Thyroid gland (tissue), 4 donors: ENCODE measurements at places on chromosomes 1 and 21.
A peak's percentile ranks its signal among the peaks of the same experiment; 100 is the strongest.

DNA sequence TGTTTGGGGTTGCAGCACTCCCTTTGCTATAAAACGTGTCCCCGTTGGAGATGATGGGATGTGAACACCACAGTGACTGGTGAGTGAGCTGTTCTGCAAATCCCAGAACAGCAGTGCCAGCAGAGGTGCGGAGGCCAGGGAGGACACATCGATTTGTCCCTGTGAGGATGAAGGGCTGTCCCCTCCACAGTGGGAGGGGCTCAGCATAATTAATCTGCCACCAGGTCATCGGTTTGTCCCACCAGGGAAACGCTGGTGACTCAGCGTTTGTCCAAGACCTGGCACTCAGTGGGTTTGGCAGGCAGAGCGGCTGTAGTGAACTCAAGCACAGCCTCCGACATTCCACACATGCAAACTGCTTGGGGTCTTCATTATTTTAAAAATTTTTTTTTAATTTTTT is 22.8 kb upstream of the PDE9A start:
- no peak overlapping the region for H3K4me3 ChIP-seq
- no peaks in the 10 kb centered on the region for H3K27me3 ChIP-seq
- H3K4me1 ChIP-seq = no peaks in the 10 kb centered on the region
- no peak for DNase-seq
- H3K27ac ChIP-seq = no peak overlapping the region
- H3K36me3 ChIP-seq = no peaks in the 10 kb centered on the region

DNA sequence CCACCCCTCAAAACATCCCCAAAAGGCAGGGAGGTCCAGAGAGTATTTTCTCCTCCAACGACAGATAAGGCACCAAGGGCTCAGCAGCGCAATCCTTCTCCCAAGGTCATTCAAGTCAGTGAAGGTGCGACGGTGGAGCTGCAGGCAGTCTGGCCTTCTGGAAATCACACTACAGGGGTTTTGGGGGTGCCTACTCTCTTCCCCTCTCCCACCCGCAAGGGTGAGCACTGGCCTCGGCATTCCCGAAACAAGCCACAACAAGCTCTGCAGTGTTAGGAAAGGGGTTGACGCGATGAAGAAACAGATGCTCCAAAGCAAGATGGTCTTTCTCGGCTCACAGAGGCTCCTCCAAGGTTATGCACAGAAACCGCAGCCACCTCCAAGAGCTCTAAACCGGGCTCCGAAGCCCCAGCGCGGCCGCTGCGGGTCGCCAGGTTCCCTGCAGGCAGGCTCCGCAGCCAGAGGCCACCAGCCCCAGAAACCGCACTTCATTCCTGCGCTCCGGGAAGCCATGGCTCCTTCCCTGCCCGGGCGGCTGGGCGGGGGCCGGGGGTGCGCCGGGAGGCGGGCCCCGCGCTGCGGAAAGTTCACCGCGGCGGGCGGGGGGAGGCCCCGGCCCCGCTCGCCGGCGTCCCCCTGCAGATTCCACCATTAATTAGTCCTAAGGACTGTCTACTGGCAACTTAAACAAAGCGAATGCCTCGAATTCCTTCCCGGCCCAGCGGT is 1.1 kb downstream of the LUZP1 start:
- H3K4me1 ChIP-seq = peaks cover 11% of the 10 kb centered on the region
- peak overlapping the region; percentile 92 for H3K27ac ChIP-seq
- H3K4me3 ChIP-seq = peak overlapping the region; percentile 75
- peak; percentile 52 for DNase-seq
- H3K36me3 ChIP-seq = no peaks in the 10 kb centered on the region

GRCh38 chr1:221543529-221544120 is 198.3 kb downstream of the DUSP10 start:
- no peaks in the 10 kb centered on the region for H3K36me3 ChIP-seq
- no peak overlapping the region for H3K4me3 ChIP-seq
- no peaks in the 10 kb centered on the region for H3K4me1 ChIP-seq
- no peaks in the 10 kb centered on the region for H3K27me3 ChIP-seq
- no peak overlapping the region for H3K27ac ChIP-seq

DNA sequence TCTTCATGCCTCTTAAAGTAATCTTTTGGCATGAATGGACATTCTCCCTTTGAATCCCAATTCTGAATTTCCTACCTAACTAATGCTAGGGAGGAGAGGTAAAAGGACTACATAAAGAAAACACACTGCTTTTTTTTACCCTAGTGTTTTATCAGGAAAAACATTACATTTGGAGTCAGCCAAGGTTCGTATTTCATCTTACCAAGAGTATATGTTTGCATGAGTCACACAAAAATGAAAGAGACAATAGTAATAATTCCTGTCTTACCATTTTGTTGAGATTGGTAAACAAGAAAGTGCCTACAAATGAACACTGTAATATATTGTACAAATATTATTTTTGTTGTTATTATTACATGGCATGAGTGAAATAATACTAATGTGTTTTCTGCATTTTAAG is 112.9 kb upstream of the WARS2 start:
- no peak for DNase-seq
- H3K27ac ChIP-seq = no peak overlapping the region
- H3K4me1 ChIP-seq = no peaks in the 10 kb centered on the region

DNA sequence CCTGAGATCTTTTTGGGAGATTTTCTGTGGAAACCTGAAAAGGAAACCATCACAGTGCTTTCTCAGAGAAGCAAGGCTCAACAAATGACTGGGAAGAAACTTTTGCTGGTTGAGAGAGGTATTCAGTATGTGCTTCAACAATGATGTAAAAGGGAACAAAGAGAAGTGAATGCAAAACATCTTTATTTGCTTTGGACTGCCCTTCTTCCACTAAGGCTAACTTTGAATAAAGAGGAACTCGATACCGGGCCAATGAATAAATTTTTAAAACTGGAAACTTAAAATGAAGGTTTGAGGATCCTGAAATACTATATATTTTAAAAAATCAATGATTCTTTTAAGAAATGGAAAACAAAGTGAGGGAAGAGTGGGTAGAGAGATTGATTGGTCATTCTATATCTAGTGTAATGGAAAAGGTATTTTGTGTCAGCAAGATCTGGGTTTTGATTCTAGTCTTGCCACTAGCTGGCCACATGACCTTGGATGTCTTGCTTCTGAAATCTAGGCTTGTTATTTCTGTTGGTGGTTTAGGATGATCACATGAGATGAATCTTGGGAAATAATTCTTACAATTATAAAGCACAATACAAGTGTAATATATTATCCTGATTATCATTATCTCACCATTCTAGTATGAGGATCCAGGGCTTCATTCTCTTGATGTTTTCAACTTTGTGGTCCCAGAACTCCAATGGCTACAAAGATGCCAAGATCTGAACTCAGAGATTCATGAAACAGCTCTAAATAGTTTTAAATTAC is 34.6 kb upstream of the APOBEC4 start:
- H3K4me3 ChIP-seq = no peak overlapping the region
- no peaks in the 10 kb centered on the region for H3K27me3 ChIP-seq
- no peaks in the 10 kb centered on the region for H3K36me3 ChIP-seq
- no peaks in the 10 kb centered on the region for H3K4me1 ChIP-seq
- H3K27ac ChIP-seq = no peak overlapping the region

GRCh38 chr1:213737398-213738035 is 250.3 kb upstream of the PROX1 start:
- H3K4me1 ChIP-seq = no peaks in the 10 kb centered on the region
- no peak overlapping the region for H3K4me3 ChIP-seq
- no peak overlapping the region for H3K27ac ChIP-seq
- H3K27me3 ChIP-seq = no peaks in the 10 kb centered on the region

GRCh38 chr1:172163498-172164215 is 256.8 kb upstream of the C1orf105 start:
- no peaks in the 10 kb centered on the region for H3K27me3 ChIP-seq
- H3K4me1 ChIP-seq = no peaks in the 10 kb centered on the region
- DNase-seq = no peak
- H3K4me3 ChIP-seq = no peak overlapping the region

DNA sequence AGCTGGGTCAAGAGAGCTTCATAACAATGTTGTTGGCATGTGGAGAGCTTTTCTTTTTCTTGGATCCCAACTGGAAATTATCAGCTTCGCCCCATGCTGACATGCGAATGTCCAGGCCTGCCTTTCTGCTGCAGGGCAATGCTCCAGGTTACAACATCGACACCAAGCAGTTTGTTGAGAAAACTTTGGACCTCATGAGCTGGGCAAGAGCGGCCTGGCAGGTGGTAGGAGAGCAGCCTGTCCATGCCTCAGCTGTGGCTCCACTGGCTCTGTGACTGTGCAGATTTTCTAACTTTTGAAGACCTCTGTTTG is 41.4 kb downstream of the MTARC1 start:
- no peaks in the 10 kb centered on the region for H3K27me3 ChIP-seq
- peak; percentile 27 for DNase-seq
- no peak overlapping the region for H3K27ac ChIP-seq
- H3K4me1 ChIP-seq = peaks cover 27% of the 10 kb centered on the region
- no peaks in the 10 kb centered on the region for H3K36me3 ChIP-seq
- H3K4me3 ChIP-seq = no peak overlapping the region

- peaks cover 24% of the 10 kb centered on the region for H3K4me1 ChIP-seq
- peaks cover 47% of the 10 kb centered on the region for H3K27me3 ChIP-seq
- DNase-seq = no peak
- no peaks in the 10 kb centered on the region for H3K36me3 ChIP-seq
Measured at GRCh38 chr1:6419397-6419803, 319 bp downstream of the HES2 start.

DNA sequence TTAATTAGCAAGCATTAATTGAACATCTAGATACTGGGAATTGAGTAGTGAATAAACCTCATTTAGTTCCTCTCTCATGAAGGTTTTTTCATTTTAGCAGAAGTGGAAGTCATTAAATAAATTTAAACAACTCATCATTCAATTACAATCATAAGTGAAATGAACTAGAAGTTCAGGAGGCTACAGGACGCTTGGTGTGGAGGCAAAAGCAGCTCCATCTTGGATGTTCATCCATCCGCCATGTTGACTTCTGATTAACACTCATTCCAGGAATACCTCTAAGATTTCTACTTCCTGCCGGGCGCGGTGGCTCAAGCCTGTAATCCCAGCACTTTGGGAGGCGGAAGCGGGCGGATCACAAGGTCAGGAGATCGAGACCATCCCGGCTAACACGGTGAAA is 11.5 kb upstream of the NTPCR start:
- no peak overlapping the region for H3K27ac ChIP-seq
- H3K27me3 ChIP-seq = no peaks in the 10 kb centered on the region
- H3K36me3 ChIP-seq = no peaks in the 10 kb centered on the region
- no peak for DNase-seq

GRCh38 chr1:33986390-33987095 is 122.7 kb downstream of the HMGB4 start:
- DNase-seq = no peak
- H3K36me3 ChIP-seq = no peaks in the 10 kb centered on the region

DNA sequence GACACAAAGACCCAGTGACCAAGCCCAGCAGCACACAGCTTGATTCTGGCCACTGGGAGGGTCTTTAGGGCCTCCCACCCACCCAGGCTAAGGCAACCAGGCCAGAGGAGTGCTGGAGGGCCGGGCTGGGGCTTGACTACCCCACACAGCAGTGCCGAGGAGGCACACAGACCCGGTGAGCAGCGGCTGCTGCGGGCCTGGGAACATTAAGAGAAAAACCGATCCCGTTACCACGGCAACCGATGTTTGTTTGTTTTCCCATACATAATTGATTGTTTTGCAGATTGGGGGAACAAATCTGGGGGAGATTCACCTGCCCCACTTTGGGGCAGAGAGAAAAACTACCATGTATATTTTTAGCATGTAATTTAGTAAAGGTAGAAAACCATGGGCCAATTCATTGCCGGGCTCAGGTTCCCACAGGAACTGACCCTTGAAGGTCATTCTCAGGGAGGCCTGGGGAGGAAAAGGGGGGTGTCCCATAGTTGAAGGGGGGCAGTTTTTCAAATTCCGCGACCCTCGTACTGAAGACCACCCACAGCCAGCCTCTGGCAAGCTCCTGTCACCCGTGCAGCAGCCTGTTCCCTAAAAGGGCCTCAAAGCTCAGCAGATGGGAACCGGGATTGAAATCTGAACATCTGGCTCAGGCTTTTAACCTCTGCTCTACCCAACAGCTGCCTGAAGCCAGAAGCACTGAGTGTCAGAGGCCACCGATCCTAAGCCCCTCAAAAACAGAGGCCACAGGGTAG is 35.3 kb downstream of the CHD5 start:
- peaks cover 8% of the 10 kb centered on the region for H3K27me3 ChIP-seq
- no peak overlapping the region for H3K4me3 ChIP-seq
- no peak overlapping the region for H3K27ac ChIP-seq
- peaks cover 4% of the 10 kb centered on the region for H3K4me1 ChIP-seq
- no peaks in the 10 kb centered on the region for H3K36me3 ChIP-seq

GRCh38 chr1:98962156-98962555 is 42.5 kb downstream of the PLPPR5 start:
- H3K27me3 ChIP-seq = no peaks in the 10 kb centered on the region
- H3K36me3 ChIP-seq = no peaks in the 10 kb centered on the region
- H3K27ac ChIP-seq = no peak overlapping the region
- no peaks in the 10 kb centered on the region for H3K4me1 ChIP-seq

DNA sequence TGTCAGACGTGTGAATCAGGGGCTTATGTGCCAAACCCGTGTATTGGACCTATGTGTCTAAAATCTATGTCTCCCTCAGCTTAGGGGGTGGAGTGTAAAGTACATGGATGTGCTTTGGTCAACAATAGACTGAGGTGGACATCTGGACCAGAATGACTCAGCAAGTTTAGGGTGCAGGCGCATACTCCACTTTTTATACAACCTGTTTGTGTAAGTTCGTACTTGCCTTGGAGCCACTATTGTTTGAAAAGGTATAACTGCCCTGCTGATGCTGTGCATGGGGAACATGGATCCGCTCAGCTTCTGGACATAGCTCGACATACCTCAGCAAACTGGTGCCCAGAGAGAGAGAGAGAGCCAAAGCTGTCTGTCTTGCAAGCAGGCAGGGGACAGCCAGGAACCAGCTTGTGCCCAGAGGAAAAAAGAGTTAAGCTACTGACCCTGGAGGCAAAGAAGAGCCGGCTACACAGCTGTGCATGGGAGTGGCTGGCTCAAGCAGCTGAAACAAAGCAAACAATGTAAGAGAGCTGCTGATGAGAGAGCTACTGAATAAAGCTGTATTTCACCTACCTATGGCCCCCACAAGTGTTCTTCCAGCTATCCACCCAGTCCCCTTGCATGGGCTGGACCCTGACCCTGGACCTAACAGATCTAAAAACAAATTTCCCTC is 41.2 kb downstream of the GJA5 start:
- no peak overlapping the region for H3K27ac ChIP-seq
- no peak for DNase-seq
- no peaks in the 10 kb centered on the region for H3K27me3 ChIP-seq
- H3K4me3 ChIP-seq = no peak overlapping the region

DNA sequence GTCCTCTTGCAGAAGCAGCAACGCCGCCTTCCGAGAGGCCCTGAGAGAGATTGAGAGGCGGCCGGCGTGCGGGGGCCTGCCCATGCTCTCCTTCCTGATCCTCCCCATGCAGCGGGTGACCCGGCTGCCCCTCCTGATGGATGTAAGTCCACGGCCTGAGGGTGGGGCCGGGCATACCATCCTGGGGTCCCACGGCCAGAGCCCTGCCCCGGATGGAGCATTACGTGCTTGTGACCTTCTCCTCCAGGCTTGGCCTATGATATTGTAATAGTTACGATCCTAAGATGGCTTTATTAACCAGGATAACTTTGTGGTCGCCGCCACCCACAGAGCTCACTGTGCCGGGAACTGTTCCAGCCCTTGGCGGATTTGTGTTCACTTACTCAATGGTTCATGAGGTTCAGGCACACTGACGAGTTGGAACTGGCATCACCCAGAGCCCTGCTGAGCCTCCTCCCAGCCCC is 18.9 kb downstream of the ARHGEF16 start:
- H3K36me3 ChIP-seq = no peaks in the 10 kb centered on the region
- H3K27me3 ChIP-seq = no peaks in the 10 kb centered on the region
- no peak overlapping the region for H3K4me3 ChIP-seq
- H3K4me1 ChIP-seq = no peaks in the 10 kb centered on the region
- H3K27ac ChIP-seq = no peak overlapping the region

GRCh38 chr1:164771041-164771618 is 212.1 kb downstream of the PBX1 start:
- DNase-seq = no peak
- no peaks in the 10 kb centered on the region for H3K27me3 ChIP-seq
- H3K4me1 ChIP-seq = peaks cover 38% of the 10 kb centered on the region
